Transverse colon (tissue), 4 donors: ENCODE measurements at places on chromosomes 12 and 14. TPM values are rescaled to one million over a fixed set of nuclear protein-coding genes. Genes with fewer than 3 reads are reported as not detected.
A peak's percentile ranks its signal among the peaks of the same experiment; 100 is the strongest.

- H3K27ac ChIP-seq: no peak overlapping the region
- no peaks in the 10 kb centered on the region for H3K36me3 ChIP-seq
- H3K4me1 ChIP-seq: no peaks in the 10 kb centered on the region
- DNase-seq: no peak
Observed at GRCh38 chr12:95882080-95882479, 23.3 kb downstream of the SNRPF start.

- H3K36me3 ChIP-seq: no peaks in the 10 kb centered on the region
- H3K4me1 ChIP-seq: no peaks in the 10 kb centered on the region
- H3K27ac ChIP-seq: no peak overlapping the region
- H3K4me3 ChIP-seq: no peak overlapping the region
- DNase-seq: no peak
- peaks cover 2% of the 10 kb centered on the region for H3K27me3 ChIP-seq
Observed at GRCh38 chr12:131642771-131643170, 68.1 kb upstream of the SFSWAP start.

Gene GLS2
- total RNA-seq: 0.95 TPM

DNA sequence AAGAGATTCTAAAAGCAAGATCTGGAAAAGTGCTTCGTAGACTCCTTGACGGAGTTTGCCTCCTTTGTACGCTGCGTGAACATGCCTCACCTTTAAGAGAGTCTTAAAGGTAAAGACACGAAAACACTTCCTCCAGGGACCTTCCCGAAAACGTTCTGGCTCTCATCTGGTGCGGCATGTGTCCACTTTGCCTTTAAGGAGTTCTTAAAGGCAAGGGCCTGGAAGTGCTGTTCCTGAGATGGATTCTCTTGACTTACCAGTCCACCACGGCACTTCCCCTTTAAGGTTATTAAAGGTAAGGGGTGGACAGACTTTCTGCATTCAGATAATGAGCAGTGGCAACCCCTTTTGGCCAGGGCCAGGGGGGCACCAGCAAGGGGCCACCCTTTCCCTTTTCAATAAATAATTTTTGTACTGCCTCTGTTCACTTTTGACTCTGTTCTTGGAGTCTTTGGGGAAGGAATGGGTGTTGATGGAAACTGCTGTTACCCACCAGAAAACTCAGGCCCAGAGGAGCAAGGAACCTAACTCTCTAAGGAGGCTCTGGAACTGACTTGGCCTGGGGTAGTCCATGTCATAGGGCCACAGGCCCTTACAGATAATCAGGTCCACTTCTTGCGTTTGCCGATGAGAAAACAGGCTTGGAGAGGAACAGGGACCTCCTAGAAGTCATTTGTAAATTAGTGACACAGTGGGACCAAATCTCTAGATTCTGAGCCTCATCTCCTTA, 4.4 kb downstream of the REM2 start:
- no peaks in the 10 kb centered on the region for H3K36me3 ChIP-seq
- peak overlapping the region; percentile 46 for H3K4me3 ChIP-seq
- peaks cover 40% of the 10 kb centered on the region for H3K4me1 ChIP-seq
- peak; percentile 78 for DNase-seq
- peak overlapping the region; percentile 88 for H3K27ac ChIP-seq
- no peaks in the 10 kb centered on the region for H3K27me3 ChIP-seq

- no peak overlapping the region for H3K4me3 ChIP-seq
- peaks cover 3% of the 10 kb centered on the region for H3K27me3 ChIP-seq
- no peaks in the 10 kb centered on the region for H3K4me1 ChIP-seq
- no peaks in the 10 kb centered on the region for H3K36me3 ChIP-seq
- no peak for DNase-seq
Observed at GRCh38 chr12:68206446-68206845, 19.2 kb downstream of the IL26 start.

DNA sequence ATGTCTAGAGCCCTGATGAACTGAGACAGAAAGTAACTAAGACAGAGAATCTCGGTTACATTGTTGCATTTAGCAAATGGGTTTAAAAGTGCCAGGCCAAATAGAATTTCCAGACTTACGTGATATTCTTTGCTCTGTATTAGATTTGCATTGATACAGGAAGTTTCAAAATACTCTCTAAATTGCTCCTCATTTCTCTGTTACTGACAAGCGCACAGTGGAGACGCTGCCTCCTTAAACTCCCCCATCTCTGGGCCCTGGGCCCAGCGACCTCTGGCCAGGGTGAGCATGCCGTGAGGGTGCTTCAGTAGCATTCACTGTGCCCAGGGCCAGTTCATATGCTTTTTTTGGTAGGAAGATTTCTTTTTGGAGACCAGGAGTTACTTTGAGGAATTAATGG, 22.9 kb upstream of the EVL start:
- H3K27me3 ChIP-seq: no peaks in the 10 kb centered on the region
- no peaks in the 10 kb centered on the region for H3K36me3 ChIP-seq
- no peaks in the 10 kb centered on the region for H3K4me1 ChIP-seq
- H3K4me3 ChIP-seq: no peak overlapping the region
- no peak overlapping the region for H3K27ac ChIP-seq
- DNase-seq: no peak

DNA sequence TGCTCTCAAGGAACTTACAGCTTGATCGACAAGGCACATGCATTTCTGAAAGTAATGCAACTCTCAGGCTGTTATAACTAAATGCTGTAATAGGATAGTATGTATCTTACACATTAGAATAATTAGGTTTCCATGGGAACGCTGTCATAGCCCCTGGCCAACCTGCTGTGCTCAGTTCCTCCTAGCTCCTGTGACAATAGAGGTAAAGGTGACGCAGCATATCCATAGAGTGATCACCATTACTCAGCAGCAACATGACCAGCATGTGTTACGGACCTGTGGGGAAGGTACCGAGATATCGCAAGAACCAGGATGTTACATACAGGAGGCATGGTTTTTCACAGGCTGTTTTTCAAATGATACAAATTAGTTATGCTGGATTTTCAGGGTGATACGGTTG, 150.7 kb downstream of the CAND1 start:
- H3K27ac ChIP-seq: no peak overlapping the region
- H3K4me3 ChIP-seq: no peak overlapping the region
- DNase-seq: no peak
- no peaks in the 10 kb centered on the region for H3K36me3 ChIP-seq
- no peaks in the 10 kb centered on the region for H3K4me1 ChIP-seq

- peak overlapping the region; percentile 86 for H3K27ac ChIP-seq
- H3K36me3 ChIP-seq: no peaks in the 10 kb centered on the region
- H3K4me1 ChIP-seq: peaks cover 3% of the 10 kb centered on the region
- H3K4me3 ChIP-seq: no peak overlapping the region
Observed at GRCh38 chr12:93813186-93813585, 136.0 kb downstream of the CRADD start.

Gene IQSEC3
- total RNA-seq: not detected

Gene NXPH4
- not detected for total RNA-seq

- peak overlapping the region; percentile 54 for H3K27ac ChIP-seq
- peak; percentile 16 for DNase-seq
- H3K36me3 ChIP-seq: no peaks in the 10 kb centered on the region
- peaks cover 4% of the 10 kb centered on the region for H3K27me3 ChIP-seq
- H3K4me1 ChIP-seq: peaks cover 11% of the 10 kb centered on the region
Observed at GRCh38 chr12:115871714-115872113, 405.8 kb downstream of the MED13L start.
